ENCODE measurements at places on chromosomes 6 and 20.

GRCh38 chr20:41170386-41171105 lies 33.2 kb downstream of the PLCG1 start:
- DNase-seq = no peak

GRCh38 chr6:133916650-133917151 lies 27.8 kb downstream of the TCF21 start:
- DNase-seq = peak; percentile 68

GRCh38 chr20:25457886-25458680 lies 50.6 kb downstream of the GINS1 start:
- no peak for DNase-seq

GRCh38 chr20:58251979-58252591 lies 23.6 kb upstream of the ANKRD60 start:
- peak; percentile 100 for DNase-seq

DNA sequence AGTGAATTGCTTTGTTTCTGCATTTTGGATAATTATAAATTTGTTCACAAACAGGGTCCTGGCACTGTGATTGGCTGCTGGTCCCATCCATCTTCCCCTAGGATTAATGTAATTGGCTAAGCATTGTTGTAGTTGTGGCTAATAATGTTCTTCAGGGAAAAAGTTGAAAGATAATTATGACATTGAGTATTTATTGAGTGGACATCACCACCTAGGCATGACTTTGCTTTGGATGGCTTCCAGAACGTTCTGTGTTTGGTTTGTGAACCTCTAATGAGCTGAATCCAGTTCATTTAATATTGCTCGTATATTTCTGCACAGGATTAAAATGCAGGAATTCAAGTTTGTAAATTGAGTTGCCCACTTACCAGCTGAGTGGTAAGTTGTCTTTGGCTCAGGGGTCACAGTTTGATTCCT lies 55.1 kb downstream of the ARID1B start:
- DNase-seq = peak; percentile 25

DNA sequence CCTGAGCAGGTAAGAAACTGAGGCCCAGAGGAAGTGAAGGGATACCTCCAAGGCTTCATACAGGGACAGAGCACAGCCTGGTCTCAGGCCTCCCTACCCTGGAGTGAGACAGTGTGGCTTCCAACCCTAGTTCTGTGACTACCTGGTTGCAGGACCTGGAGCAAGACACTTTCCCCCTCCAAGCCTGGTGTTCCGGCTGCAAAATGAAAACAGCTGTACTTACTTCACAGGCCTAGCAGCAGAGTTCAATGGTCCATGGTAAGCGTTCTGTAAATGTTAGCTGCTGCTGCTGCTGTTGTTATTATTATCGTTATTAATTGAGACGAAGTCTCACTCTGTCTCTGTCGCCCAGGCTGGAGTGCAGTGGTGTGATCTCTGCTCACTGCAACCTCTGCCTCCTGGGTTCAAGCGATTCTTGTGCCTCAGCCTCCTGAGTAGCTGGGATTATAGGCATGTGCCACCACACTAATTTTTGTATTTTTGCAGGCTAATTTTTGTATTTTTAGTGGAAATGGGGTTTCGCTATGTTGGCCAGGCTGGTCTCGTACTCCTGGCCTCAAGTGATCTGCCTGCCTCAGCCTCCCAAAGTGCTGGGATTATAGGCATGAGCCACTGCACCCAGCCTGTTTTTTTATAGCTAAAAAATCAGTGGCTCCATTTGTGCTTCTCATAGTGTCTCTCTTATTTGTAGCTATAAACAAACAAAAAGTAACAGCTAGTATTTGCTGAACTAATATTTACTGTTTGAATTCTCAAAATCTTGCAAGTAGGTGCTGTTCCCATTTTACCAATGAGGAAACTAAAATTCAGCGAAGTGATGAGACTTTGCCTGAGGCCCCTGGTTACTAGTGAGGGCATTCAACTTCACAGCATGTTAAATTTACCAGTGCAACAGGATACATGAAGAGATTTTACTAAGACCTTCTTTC lies 41.9 kb downstream of the COX4I2 start:
- DNase-seq = no peak

GRCh38 chr6:22954749-22955385 lies 385.5 kb downstream of the HDGFL1 start:
- no peak for DNase-seq

DNA sequence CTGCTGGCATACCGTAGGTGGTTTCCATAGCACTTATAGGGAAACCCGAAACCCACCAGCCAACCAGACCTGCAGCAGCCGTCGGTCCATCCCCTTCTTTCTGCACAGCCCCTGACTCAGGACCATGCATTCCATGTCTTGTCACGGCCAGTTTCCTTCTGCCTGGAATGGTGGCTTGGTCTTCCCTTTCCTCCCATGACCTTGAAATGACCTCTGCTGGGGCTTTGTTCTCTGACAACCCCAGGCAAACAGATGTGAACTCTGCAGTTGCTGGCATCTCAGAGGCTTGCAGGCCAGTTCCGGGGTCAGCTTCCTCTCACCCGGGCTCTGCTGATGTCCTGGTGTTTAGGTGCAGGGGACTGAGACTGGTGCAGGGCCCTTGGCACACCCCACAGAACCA lies 250.8 kb downstream of the SMOC2 start:
- no peak for DNase-seq

GRCh38 chr6:113488812-113489685 lies 368.1 kb upstream of the MARCKS start:
- no peak for DNase-seq

DNA sequence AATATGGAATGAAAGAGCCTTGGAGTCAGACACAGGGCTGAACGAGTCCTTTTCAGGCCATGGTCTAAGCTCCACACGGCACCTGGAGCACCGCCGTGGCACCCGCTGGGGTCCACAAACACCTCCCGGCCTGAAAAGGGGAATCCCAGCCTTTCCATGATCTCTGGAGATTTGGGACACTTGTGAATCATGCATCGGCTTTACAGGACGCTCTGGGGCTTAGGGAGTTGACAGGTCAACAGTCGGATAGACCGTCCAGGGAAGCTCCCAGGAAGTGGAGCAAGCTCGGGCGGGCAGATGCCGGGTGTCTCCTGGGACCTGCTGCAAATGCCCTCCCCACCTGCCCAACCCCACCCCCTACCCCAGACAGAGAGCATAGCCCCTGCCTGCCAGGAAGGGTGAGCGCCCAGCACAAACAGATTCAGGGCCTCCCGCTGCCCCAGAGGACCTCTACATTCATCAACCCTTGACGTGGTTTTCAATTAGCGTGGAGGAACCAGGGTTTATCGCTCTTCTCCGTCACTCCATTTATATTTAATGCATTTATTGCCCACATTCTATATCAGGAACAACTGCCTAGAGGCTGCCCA lies 53.6 kb downstream of the YTHDF1 start:
- DNase-seq = no peak

GRCh38 chr6:52826513-52826912 lies 14.1 kb downstream of the GSTA5 start:
- no peak for DNase-seq

- no peak for DNase-seq
Measured at GRCh38 chr6:90870561-90870960, 283.7 kb upstream of the MAP3K7 start.

DNA sequence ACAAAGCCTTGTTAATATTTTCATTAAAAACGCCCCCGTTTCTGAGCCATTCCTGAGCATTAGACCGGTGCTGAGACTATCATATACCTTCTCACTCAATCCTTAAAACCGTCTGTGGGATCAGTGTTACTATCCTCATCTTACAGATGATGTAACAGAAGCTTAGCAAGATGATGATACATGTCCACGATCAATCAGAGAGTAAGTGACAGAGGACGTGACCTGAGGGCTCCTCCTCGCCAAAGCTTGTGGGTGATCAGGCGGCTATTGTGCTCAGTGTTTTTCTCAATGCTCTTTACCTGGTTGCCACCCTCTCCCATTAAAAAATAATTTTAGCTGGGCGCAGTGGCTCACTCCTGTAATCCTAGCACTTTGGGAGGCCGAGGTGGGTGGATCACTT lies 113.1 kb downstream of the MTHFD1L start:
- DNase-seq = no peak

GRCh38 chr6:12169377-12169776 lies 120.8 kb upstream of the EDN1 start:
- DNase-seq = no peak

DNA sequence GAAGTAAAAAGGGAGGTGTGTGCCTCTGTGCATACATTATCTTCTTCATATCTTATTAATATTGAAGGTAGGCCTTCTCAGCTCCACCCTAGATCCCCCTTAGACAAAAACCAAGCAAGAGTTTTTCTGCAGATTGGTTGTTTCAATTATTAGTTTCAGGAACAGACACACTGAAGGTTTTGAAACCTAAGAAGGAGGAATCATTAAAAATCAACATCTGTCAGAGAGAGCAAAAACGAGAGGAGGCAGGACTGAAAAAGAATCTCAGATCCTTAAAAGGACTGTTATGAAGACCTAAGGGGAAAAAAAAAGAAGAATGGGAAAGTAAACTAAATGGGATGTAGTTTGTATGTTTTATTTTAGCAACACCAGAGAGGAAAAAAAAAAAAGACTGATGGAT lies 560.8 kb upstream of the JAG1 start:
- no peak for DNase-seq

DNA sequence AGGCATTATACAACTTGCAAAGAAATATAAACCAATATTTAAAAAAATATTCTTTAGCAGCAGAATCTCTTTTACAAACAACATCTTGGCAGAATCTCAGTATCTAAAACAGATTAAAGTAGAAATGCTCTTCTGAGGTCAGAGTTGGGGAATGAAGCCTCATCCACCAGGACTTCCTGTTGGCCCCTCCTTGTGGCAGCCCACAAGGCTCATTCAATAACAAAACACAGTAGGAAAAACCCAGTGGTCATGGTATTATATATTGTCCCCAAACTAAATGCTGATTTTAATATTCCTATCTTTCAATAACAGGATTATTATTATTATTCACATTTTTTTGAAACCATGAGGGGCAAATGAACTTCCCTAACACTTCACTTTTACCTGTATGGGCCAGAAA lies 368.6 kb downstream of the BTBD9 start:
- no peak for DNase-seq

DNA sequence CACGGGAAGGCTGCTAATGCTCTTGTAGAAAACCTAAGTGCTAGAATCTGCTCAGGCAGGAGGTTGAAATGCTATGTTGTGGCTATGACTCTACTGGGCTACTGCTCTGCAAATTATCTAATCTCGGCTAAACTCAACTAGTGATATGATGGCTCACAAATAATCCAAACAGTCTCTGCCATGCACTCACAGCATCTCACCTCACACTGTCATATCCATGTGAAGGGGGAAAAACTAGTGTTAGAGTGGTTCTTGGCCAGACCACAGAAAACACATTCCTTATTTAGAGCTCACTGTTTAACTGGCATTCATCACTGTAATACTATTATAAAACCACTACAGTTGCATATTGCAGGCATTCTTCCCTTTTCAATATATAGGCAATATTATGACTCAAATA lies 81.8 kb upstream of the DST start:
- no peak for DNase-seq

DNA sequence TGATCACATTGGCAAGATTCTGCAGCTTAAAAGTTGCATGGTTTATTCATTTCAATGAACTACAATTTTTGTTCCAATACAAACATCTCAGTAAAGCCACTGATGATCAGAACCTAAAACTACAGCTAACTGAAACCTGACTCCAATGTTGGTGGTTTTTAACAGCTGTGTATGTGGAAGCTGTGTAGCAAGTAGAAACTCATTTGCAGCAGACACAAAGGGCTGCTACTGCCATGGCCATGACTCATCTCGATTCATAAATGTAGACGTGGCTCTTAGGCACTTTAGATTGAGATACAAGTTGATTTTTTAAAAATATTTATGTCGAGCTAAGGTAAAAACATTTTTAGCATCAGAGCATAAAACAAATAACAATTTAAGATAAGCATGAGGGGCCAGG lies 19.5 kb upstream of the MAP3K4 start:
- DNase-seq = peak; percentile 51

GRCh38 chr6:4561078-4561435 lies 215.1 kb upstream of the CDYL start:
- no peak for DNase-seq

- no peak for DNase-seq
Measured at GRCh38 chr6:43713643-43714310, 26.2 kb upstream of the MRPS18A start.

DNA sequence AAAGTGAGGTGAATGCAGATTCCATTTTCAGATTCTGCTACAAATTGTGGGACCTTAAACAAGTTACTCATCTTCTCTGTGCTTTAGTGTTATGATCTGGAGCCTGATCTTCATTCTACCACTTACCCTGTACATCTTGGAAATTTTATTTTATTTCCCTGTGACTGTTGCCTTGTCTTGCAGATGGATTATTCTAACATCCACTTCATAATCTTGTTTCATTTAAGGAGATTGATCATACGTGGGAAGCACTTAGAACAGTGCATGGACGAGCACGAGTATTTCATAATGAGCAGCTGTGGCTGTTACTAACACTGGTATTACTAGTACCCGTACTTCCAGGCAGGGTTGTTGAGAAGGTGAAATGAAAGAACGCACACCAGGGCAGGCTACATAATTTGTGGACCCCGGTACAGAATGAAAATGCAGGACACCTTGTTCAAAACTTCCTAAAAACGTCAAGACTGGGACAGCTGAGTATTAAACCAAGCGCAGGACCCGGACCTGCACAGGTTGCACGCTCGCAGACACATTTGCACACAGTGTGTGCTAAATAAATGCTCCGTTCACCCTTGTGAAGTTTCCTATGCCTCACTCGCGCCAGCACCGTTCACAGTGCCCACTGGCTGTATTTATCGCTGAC lies 535 bp upstream of the CCDC170 start:
- DNase-seq = no peak

- DNase-seq = peak; percentile 10
Measured at GRCh38 chr6:107576852-107577251, 86.9 kb downstream of the SOBP start.

- DNase-seq = no peak
Measured at GRCh38 chr20:9441948-9442347, 72.4 kb upstream of the LAMP5 start.

GRCh38 chr20:23360531-23360930 lies 1.5 kb upstream of the GZF1 start:
- DNase-seq = no peak

DNA sequence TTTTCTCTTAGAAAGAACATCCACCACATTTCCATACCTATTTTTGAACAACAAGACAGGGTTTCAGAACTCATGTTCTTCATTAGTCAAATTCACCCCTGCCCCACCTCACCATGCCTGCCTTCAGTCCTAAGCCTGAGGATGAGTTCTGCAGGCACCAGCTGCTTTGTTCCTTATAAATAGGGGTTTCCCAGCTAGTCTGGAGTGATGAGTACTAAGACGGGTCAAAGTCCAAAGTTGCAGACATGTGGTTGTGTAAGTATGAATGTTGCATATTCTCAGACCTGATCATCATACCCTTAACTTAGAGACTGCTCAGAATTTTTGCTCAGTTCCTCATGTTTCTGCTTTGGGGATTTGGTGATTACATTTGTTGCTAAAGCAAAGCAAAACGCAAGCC lies 257.7 kb upstream of the CDYL start:
- DNase-seq = no peak

GRCh38 chr20:38200646-38201045 lies 35.6 kb upstream of the TGM2 start:
- DNase-seq = no peak

GRCh38 chr20:6746901-6747609 lies 20.4 kb upstream of the BMP2 start:
- DNase-seq = no peak

All from HTR-8/SVneo (cell line).